ENCODE measurements at places on chromosomes 4 and X. TPM values are rescaled to one million over a fixed set of nuclear protein-coding genes. Genes with fewer than 3 reads are reported as not detected.

Gene ATP2B3
- total RNA-seq, result 0.05 TPM

Gene FOXR2
- not detected for total RNA-seq

Gene TKTL2
- total RNA-seq, result not detected

GRCh38 chr4:41963105-41963504, 18.5 kb upstream of the DCAF4L1 start:
- H3K27me3 ChIP-seq, result no peaks in the 10 kb centered on the region
- peaks cover 8% of the 10 kb centered on the region for H3K36me3 ChIP-seq
- no peak for DNase-seq

GRCh38 chr4:89171176-89171805, 60.0 kb downstream of the TIGD2 start:
- DNase-seq, result no peak
- no peaks in the 10 kb centered on the region for H3K27me3 ChIP-seq
- peaks cover 7% of the 10 kb centered on the region for H3K4me1 ChIP-seq
- H3K27ac ChIP-seq, result no peak overlapping the region

GRCh38 chr4:169315530-169316343, 45.0 kb upstream of the SH3RF1 start:
- H3K4me1 ChIP-seq, result peaks cover 25% of the 10 kb centered on the region
- H3K36me3 ChIP-seq, result peaks cover 3% of the 10 kb centered on the region
- H3K27me3 ChIP-seq, result no peaks in the 10 kb centered on the region

- peaks cover 24% of the 10 kb centered on the region for H3K36me3 ChIP-seq
- no peaks in the 10 kb centered on the region for H3K27me3 ChIP-seq
- H3K27ac ChIP-seq, result no peak overlapping the region
- no peak for DNase-seq
- no peaks in the 10 kb centered on the region for H3K4me1 ChIP-seq
Observed at GRCh38 chr4:55354648-55355047, 8.6 kb downstream of the SRD5A3 start.

DNA sequence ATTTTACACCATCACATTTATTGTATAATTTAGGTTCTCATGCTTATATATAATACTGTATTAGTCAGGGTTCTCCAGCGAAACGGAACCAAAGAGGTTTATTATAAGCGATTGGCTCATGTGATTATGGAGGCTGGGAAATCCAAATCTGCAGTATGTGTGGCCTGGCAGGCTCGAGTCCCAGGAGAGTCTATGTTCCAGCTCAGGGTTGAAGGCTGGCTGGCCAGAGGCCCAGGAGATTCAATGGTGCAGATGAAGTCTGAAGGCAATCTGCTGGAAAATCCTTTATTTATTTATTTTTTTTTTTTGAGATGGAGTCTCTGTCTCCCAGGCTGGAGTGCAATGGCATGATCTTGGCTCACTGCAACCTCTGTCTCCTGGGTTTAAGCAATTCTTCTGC, 63.0 kb upstream of the WDFY3 start:
- no peaks in the 10 kb centered on the region for H3K36me3 ChIP-seq
- H3K4me1 ChIP-seq, result peaks cover 6% of the 10 kb centered on the region
- DNase-seq, result no peak
- H3K27ac ChIP-seq, result no peak overlapping the region
- no peak overlapping the region for H3K4me3 ChIP-seq
- H3K27me3 ChIP-seq, result no peaks in the 10 kb centered on the region

Data from neural crest cell (in vitro differentiated cells).